ENCODE measurements at places on chromosomes 1 and 21. TPM values are rescaled to one million over a fixed set of nuclear protein-coding genes. Genes with fewer than 3 reads are reported as not detected.

The OLFML2B gene
- 0.21 TPM for total RNA-seq

The NECTIN4 gene
- 81.0 TPM for total RNA-seq

The SMG7 gene
- total RNA-seq: 25.6 TPM

The CADM3 gene
- total RNA-seq: not detected

The PRR9 gene
- total RNA-seq: 2.1 TPM

The PATJ gene
- 89.6 TPM for total RNA-seq

The NIPAL3 gene
- total RNA-seq: 23.9 TPM

The ITGB2 gene
- total RNA-seq: 0.68 TPM

The FCGR3B gene
- total RNA-seq: not detected

The PRAMEF18 gene
- total RNA-seq: not detected

The PROK1 gene
- not detected for total RNA-seq

The TACSTD2 gene
- total RNA-seq: 178 TPM

The FAM151A gene
- not detected for total RNA-seq

The BACE2 gene
- total RNA-seq: 116 TPM

The TRIM63 gene
- 0.07 TPM for total RNA-seq

The LHX8 gene
- total RNA-seq: not detected

The SAMD13 gene
- total RNA-seq: 0.85 TPM

The INSRR gene
- not detected for total RNA-seq

The RSPH1 gene
- total RNA-seq: 0.36 TPM

The EFNA3 gene
- 8.4 TPM for total RNA-seq

The SELL gene
- total RNA-seq: not detected

The S100A3 gene
- total RNA-seq: 2.1 TPM

The LCE3E gene
- 8.5 TPM for total RNA-seq

The SPRR2A gene
- 4.8 TPM for total RNA-seq

The GJA9 gene
- under 0.01 TPM for total RNA-seq

The FMO4 gene
- total RNA-seq: 3.3 TPM

All from nasal cavity respiratory epithelium epithelial cell of viscerocranial mucosa (primary cell).